ENCODE measurements at places on chromosomes 2 and 18.

DNA sequence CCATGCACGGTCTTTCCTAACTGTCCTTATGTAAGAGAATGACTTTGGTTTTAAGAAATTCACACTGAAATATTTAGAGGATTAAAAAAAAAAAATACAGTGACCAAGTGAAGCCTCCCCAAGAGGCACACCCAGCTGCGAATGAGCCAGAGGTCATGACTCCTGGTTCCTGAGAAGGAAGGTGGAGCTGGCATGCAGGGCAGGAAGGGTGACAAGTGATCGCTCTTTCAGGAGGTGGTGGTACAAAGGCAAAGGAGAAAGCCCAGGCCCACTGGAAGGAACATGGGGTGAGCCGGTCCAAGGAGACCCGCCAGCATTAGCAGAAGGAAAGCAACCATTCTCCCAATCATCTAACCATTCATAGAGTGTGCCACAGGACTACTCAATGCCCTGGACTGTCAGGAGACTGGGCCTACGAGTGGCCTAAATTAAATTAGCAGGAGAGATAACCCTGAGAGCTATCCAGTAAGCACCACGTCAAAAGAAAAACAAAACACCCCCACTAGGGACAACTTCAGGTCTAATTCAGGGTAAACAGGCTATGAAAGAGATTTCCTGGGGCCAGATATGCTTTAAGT, 7.8 kb downstream of the INO80C start:
- DNase-seq: no peak

GRCh38 chr2:173357346-173357745, 2.7 kb downstream of the CDCA7 start:
- DNase-seq: no peak

DNA sequence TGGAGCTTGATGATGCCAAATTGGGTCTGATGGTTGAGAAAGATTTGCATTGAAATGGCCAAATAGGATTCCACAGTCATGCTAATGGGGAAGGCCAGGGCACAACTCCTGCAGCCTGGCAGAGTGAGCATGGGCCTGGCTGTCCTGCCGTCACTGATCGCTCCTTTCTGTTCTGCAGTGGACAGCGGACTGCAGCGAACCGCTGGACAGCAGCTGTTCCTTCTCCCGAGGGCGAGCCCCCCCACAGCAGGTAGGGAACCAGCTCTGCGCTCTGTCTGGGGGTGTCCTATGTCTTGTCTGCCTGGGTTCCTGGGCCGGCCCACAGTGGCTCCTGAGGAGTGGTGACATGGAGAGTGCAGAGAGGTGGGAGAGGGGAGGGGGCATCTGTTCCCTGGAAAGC, 97.6 kb downstream of the CTIF start:
- DNase-seq: no peak

DNA sequence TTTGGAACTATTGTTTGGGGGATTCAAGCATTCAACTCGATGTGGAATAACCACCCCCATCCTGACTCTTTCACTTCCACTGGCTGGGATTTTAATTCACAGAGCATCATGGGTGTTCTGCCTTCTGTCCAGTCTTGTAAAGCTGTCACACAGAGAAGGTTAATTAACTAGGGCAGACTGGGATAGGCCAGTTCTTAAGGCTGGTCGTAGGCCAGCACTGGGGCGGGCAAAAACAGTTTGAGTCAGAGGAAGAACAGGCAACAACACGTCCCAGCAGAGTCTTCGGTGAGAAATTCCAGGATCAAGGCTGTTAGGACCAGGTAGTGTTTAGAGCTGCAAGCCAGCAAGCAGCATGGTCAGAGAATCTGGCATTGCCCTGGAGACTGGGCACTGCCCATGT, 4.0 kb upstream of the RNF152 start:
- no peak for DNase-seq

DNA sequence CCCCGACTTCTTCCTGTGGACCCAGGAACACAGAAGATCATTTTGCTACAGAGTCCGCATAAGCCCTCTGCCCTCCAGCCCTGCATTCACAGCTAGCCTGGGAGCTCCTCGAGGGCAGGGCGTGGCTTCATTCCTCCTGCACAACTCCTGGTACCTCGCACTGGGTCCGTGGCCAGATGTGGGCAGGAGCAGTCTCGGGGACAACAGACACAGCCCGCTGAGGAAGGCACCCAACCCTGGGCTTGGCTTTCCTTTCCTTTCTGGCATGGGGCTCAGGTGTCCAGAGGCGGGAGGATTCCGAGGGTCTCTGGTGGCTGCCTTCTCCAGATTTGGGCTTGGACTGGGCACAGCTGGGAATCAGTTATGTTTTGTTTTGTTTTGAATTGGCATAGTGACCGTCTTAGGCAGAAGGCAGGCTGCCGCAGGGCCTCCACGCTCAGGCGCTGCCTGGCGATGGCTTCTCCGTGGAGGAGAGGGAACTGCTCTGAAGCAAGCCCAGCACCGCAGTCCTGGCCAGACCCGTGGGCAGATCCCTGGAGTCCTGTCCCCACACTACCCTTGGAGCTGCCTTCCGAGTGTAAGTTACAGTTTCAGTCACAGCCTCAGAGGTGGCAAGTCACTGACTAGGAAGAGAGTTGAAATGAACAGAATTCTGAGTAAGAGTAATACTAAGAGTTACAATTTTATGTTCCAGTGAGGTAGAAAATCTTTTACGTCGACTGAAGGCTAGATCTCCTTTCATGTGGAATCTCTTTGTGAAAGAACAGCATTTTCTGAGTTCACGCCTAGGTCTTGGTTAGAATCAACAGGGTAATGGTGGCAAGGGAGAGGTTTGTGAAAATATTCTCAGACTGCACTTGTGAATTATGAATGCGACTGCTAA, 47.9 kb downstream of the LDLRAD4 start:
- DNase-seq: no peak

DNA sequence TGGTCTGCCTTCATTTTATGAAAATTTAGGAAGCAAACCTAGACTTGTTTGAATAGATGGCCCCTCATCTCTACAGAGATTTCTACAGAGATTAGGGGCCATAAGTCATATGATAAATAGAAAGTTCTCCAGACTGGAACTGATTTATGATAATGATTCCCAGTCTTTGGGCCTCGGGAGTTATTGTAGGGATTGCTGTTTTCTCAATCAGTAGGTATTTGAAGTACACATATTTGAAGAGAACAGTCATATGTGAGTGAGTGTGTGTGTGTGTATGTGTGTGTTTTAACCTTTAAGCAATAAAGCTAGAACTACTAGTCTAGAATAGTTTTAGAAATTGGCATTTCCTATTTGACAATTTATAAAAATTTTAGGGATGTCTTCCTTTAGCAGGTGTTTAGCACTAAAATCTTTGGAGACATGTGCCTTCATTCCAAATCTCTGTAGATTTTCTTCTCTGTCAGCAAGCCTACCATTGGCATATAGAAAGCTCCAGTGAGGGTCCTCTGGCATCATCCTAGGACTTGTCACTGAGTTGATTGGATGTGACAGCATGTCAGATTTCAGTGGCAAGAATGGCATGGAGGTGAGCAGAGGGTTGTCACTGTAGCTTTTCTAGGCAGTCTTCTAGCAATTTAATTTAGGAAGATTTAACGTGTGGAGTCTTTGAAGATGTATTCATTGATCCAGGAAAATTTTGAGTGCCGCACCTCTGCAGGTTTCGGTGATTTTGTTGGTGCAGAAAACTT, 71.2 kb downstream of the MYO1B start:
- DNase-seq: no peak

DNA sequence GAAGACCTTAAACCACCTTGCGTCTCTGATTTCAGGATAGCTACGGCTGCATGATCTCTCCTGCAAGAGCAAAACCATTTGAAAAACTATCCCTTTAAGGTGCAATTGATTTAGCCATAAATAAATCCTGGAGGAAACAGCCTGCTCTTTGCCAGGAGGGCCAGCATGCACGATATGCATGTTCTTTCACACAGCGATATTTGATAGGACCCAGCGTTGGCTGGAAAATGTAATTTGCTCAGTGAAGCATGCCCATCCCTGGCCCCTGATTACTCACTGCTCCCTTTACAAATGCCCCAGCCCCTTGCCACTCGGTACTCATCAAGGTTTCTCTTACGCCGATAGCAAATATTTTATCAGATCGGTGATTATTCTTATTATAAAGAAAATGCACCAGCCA, 315.4 kb downstream of the CDH2 start:
- no peak for DNase-seq

- peak; percentile 79 for DNase-seq
These were observed 555 bp downstream of the TMEM18 start for GRCh38 chr2:676647-677055.

DNA sequence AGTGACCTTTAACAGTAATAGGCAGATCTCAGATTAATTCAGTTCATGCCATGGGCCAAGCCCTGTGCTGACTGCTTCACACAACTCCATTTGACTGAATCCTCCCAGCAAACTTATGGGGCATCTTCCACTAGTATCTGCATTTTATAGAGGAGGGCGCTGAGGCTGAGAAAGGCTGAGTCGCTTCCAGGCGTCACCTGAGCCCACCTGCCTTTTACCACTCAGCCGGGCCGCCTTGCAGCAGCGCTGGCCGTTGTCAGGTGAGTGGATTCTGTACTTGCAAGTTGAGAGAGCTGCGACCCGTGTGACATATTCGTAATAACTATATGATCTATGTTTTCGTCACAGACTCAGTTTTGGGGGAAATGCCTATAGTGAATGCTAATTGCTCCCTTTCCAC, 59.3 kb upstream of the B3GNT7 start:
- DNase-seq: no peak

GRCh38 chr2:65545837-65546805, 113.7 kb upstream of the SPRED2 start:
- no peak for DNase-seq

- no peak for DNase-seq
These were observed 220.9 kb downstream of the HDAC4 start for GRCh38 chr2:239179851-239180371.

GRCh38 chr2:132645176-132645575, 24.8 kb downstream of the LYPD1 start:
- no peak for DNase-seq

DNA sequence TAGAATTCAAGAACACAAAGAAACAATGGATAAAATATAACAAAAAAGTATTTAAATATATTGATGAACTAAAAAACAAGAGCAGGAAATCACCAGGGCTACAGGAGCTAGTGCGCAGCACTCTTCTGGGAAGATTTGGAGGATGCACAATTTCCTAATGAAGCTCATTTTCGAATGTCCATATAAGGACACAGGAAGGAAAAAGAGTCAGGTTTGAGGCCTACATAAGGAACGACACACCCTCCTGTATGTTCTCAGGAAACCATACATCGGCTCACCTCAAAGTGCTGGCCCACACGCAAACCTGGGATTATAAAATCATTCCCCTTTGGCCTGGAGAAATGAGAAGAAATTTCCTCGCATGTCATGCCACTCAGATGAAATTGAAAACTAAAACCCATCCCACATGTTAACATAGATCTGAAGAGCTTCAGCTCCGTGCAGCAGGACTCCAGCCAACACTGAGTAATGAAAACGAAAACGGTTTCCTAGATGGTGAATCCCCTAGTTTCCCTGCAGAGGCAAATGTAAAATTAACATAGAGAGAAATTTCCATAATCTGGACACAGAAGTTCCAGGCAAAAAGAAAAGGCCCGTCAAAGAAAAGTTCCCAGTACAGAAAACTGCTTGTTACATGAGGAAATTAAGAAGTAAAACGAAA, 825.8 kb downstream of the SOCS6 start:
- DNase-seq: no peak

DNA sequence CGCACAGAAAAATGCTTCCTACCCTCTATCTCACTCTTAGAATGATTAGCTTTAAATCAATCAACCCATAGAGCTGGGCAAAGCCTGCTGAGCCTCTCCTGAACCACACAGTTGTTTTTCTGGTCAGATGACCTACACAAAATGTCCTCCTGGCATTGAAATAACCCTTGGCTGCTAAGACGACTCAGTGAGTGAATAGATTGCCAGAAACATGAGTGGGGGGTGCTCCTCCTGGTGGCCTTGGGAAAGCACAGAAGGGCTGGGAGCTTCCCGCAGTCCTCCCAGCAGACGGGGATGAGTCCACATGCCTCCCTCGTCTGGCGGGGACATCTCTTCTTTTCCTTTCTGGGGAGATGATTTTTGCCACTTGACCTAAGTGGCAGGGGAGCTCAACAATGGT, 14.9 kb downstream of the MAL start:
- DNase-seq: no peak

DNA sequence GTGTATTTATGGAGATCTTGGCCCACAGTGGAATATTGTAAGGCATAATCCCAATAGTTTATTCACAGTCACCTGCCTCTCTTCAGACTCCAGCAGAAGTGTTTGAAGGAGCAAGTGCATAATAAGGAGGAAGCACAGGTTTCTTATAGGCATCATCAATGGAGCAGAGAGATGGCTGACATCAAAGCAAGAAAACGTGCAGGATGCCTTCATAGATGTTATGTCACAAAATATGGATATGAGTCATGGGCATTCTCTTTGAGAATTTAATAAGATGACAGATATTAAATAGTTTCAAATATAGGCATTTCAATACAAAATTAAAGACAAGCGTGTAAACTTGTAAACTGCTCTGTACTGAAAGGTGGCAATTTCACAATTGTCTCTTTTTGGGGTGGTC, 4.0 kb upstream of the RND3 start:
- DNase-seq: no peak

DNA sequence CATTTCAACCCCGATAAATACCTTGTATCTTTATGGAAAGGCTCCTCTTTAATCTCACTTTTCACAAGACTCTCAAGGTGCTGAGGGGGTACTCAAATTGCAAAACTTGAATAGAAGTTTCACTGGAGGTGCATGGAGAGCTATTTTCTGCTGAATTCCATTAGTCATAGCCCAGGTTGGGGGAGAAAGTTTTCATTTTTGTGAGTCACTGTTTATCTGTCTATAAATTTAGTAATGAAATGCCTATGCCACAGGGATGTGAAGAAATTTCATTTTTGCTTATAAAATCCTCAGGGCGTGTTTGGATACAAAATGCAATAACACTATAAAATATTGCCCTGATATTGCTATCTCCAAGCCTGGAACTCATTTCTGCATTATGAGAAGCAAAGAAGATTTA, 346.3 kb downstream of the LRATD1 start:
- DNase-seq: no peak

DNA sequence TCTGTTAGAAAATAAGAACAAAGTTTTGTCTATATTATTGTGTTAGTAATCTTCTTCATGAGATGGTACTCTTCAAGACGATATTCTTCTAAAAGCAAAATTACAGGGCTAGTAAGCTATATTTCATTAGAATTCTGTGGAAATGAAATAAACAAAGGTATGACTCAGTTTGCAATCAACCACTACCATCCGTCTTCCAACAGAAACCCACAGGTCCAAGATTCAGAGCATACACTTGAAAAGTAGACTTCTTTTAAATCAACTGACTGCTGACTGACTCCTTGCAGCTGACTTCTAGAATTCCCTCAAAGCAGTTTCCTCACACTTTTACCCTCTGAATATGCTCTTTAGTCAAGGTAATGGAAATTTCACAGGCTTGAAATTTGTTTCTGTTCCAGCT, 193.7 kb downstream of the GCA start:
- DNase-seq: no peak
